ENCODE measurements at places on chromosomes 7 and 10. TPM values are rescaled to one million over a fixed set of nuclear protein-coding genes. Genes with fewer than 3 reads are reported as not detected.

CUZD1 gene
- 0.31 TPM for total RNA-seq

MRC1 gene
- 14.1 TPM for total RNA-seq

ZC3HAV1 gene
- total RNA-seq = 30.4 TPM

- ATAC-seq = no peak
Measured at GRCh38 chr7:46725136-46725535, 804.1 kb upstream of the IGFBP3 start.

DNA sequence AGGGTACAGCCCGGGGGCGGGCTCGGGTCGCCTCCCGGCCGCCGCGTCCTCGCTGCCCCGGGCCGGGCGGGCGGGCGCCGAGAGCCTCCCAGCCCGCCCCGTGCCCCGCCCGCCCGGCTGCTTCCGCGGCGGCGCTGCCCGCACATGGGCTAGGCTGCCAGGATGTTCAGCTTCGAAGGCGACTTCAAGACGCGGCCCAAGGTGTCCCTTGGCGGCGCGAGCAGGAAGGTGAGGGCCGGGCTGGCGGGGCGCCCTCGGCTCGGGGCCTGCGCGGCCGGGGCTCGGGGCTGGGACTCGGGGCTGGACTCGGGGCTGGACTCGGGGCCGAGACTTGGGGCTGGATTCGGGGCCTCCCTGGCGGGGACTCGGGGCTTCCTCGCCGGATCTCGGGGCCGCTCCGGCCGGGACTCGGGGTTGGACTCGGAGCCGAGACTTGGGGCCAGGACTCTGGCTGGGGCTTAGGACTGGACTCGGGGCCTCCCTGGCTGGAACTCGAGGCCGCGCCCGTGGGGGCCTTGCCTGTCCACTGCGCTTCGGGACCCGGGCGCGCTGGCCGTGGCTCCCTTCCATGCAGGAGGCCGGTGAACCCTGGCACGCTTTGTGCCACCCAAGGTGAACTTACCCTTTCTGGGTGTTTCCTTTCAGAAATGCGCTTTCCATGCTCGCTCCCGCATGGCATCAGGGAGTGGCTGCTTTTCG, 534 bp downstream of the UBE3C start:
- ATAC-seq = peak; percentile 76

RSPH10B2 gene
- total RNA-seq = not detected

DNA sequence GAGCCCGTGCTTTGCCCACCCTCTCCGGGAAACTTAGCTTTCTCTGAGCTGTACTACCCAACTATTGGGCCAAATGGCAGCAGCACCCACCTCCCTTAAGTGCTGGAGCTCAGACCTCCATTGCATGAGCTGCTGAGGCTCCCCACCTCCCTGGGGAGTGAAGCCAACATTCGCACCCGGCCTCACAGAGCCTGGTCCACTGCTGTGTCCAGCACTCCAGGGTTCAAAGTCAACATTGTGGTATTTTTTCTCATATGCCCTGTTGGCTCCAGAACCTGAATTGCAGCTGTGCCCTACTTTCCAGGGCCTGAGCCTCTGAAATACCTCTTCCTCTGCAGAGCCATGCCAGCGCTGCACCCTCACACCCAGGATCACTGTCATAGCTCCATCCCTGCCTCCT, 29.7 kb downstream of the ITGA8 start:
- ATAC-seq = no peak

- no peak for ATAC-seq
Measured at GRCh38 chr7:30464231-30464671, 14.3 kb downstream of the NOD1 start.
